ENCODE measurements at places on chromosomes 11 and 22.
A peak's percentile ranks its signal among the peaks of the same experiment; 100 is the strongest.

DNA sequence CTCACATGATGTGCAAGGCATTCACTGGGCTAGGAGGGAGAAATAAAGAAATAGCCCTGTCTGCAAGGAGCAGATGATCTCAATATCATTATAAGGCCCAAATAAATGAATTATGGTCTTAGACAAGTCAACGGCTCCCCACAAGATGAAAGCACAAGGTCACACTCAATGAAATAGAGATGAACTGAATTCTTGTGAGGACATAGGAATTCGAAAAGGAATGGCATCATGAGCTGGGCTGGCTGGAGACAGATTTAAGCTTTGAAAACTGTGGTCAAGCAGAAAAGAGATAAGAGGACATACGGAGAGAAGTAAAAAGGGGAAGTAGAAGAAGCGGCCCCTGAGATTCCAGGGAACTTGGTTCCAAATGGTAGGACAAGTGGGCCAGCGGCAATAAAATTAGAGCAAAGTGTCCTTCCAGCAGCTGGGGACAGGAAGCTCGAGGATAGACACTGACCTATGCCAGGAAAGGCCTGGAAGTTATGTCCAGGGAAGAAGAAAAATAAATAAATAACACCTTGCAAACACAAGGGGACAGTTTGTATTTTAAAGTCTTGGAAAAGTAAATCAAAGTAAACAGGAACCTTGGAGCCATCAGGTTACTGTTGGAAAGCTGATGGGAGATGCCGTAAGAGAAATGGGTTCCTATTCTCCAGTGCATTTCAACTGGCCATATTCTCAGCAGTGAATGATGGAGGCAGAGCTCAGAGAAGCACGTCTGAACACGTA is 37.8 kb downstream of the GALNT18 start:
- H3K4me3 ChIP-seq = no peak overlapping the region
- no peak for DNase-seq
- H3K36me3 ChIP-seq = no peaks in the 10 kb centered on the region
- no peaks in the 10 kb centered on the region for H3K4me1 ChIP-seq
- H3K27ac ChIP-seq = no peak overlapping the region
- no peaks in the 10 kb centered on the region for H3K27me3 ChIP-seq

DNA sequence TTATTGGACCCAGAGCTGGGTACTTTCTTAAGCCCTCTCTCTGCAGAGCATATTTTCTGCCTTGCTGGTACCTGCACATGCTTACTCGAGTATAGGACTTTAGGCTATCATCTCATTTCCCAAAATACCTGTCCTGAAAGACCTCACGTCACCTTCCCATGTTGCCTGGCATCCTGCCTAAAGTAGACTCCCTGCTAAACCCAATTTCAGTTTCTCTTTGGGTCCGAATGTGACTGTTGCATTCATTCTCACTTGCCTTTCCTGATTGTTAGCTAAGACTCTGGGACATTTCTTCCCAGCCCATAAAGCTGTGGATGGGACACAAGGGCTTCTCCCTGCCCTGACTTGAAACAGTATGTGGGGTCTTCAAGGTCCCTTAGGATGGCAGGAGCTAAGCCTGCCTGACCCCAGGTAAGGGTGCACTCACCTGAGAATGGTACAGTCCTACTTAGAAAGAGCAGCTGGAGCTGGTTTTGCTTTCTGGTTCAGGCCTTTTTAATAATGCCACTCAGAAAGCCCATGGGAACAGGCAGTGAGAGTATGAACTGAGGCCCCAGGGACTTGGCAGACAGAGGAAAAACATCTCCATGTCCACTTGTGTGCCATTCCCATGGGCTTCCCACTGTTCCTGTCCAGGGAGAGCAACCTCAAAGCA is 12.9 kb downstream of the OR51E2 start:
- peaks cover 14% of the 10 kb centered on the region for H3K4me1 ChIP-seq
- no peaks in the 10 kb centered on the region for H3K36me3 ChIP-seq
- peak overlapping the region; percentile 63 for H3K4me3 ChIP-seq
- H3K27me3 ChIP-seq = no peaks in the 10 kb centered on the region
- peak overlapping the region; percentile 77 for H3K27ac ChIP-seq
- DNase-seq = peak; percentile 83

GRCh38 chr11:113932788-113933187 is 28.2 kb downstream of the HTR3B start:
- no peak for DNase-seq
- no peaks in the 10 kb centered on the region for H3K27me3 ChIP-seq
- H3K4me3 ChIP-seq = no peak overlapping the region
- no peaks in the 10 kb centered on the region for H3K36me3 ChIP-seq

DNA sequence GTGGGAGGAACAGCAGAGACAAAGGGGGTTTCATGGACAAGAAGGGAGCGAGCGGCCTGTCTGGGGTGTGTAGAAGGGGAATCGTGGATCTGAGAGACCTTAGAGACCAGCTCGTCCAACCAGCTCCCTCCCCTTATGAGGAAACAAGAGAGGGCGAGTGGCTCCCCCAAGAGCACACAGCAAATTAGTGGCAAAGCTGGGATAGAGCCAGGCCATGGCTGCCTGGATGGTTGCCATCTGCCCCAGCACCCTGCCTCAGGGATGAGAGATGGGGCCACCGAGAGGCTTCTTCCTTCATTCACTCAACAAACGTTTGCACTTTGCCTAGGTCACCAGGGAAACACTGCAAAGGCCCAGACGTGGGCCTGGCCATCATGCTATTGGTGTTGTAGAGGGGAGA is 4.1 kb downstream of the MAPK8IP1 start:
- no peaks in the 10 kb centered on the region for H3K4me1 ChIP-seq
- H3K27me3 ChIP-seq = no peaks in the 10 kb centered on the region
- H3K4me3 ChIP-seq = no peak overlapping the region
- no peak overlapping the region for H3K27ac ChIP-seq

DNA sequence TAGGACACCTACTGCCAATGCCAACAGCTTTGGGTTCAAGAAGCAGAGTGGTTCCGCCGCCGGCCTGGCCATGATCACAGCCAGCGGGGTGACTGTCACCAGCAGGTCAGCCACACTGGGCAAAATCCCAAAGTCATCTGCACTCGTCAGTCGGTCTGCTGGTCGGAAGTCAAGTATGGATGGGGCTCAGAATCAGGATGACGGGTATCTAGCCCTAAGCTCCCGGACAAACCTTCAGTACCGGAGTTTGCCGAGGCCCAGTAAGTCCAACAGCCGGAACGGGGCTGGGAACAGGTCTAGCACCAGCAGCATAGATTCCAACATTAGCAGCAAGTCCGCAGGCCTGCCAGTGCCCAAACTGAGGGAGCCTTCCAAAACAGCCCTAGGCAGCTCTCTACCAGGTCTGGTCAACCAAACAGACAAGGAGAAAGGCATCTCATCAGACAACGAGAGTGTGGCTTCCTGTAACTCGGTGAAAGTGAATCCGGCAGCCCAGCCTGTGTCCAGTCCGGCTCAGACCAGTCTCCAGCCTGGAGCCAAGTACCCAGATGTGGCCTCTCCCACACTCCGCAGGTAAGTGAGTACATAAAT is 115.1 kb downstream of the DBX1 start:
- no peak for DNase-seq
- no peak overlapping the region for H3K4me3 ChIP-seq
- H3K27ac ChIP-seq = no peak overlapping the region
- no peaks in the 10 kb centered on the region for H3K4me1 ChIP-seq

DNA sequence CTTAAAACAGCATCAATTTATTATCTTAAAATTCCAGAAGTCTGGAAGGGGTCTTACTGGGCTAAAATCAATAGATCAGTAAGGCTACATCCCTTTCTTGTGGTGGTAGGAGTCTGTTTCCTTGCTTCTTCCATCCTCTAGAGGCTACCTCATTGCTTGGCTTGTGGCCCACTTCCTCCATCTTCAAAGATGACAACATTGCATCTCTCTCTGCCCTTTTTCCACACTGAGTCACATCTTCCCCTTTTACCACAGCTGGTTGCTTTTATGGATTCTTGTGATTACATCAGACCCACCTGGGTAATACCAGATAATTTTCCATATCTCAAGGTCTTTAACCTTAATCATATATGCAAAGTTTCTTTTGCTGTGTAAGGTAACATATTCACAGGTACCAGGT is 60.9 kb downstream of the GRIA4 start:
- no peaks in the 10 kb centered on the region for H3K4me1 ChIP-seq
- no peak for DNase-seq
- H3K4me3 ChIP-seq = no peak overlapping the region
- H3K36me3 ChIP-seq = no peaks in the 10 kb centered on the region
- no peaks in the 10 kb centered on the region for H3K27me3 ChIP-seq

DNA sequence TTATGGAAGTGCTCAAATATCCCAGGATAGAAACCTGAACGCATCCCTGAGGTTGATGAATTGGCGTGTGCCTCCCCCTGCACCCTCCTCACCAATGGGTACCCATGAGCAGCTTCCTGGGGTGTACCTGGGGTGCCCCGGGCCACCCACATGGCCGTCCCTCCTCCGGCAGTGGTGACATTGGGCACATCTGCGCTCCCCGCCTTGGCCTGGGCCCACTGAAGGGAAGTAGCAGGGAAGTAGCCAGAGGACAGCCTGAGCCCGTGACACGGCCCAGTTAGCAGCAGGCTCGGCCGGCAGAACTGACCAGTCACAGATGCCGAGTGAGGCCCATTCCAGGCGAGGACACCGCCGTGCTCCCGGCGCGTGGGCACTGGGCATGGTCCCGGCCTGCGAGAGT is 16.7 kb downstream of the MRPL23 start:
- no peak for DNase-seq
- H3K36me3 ChIP-seq = no peaks in the 10 kb centered on the region
- no peaks in the 10 kb centered on the region for H3K27me3 ChIP-seq
- no peak overlapping the region for H3K4me3 ChIP-seq
- no peaks in the 10 kb centered on the region for H3K4me1 ChIP-seq

- H3K4me1 ChIP-seq = peaks cover 17% of the 10 kb centered on the region
- peak overlapping the region; percentile 52 for H3K27ac ChIP-seq
- H3K27me3 ChIP-seq = no peaks in the 10 kb centered on the region
- no peaks in the 10 kb centered on the region for H3K36me3 ChIP-seq
- peak; percentile 62 for DNase-seq
These were observed 3.1 kb downstream of the AKIP1 start for GRCh38 chr11:8913961-8914660.

- H3K27me3 ChIP-seq = no peaks in the 10 kb centered on the region
- no peaks in the 10 kb centered on the region for H3K36me3 ChIP-seq
- H3K27ac ChIP-seq = no peak overlapping the region
- DNase-seq = no peak
- no peak overlapping the region for H3K4me3 ChIP-seq
These were observed 76.5 kb downstream of the LRRC4C start for GRCh38 chr11:41382927-41383326.

- H3K27me3 ChIP-seq = no peaks in the 10 kb centered on the region
- H3K4me3 ChIP-seq = no peak overlapping the region
- DNase-seq = no peak
- H3K27ac ChIP-seq = no peak overlapping the region
These were observed 515.1 kb downstream of the CNTN5 start for GRCh38 chr11:99535819-99536218.

- H3K27me3 ChIP-seq = no peaks in the 10 kb centered on the region
- peak within 1 kb of the TSS; percentile 67 for H3K27ac ChIP-seq
- H3K4me1 ChIP-seq = no peaks in the 10 kb centered on the region
- peak within 1 kb of the TSS; percentile 70 for H3K4me3 ChIP-seq
These were observed at the start of gene PPP2R5B for GRCh38 chr11:64923944-64924909. TSS of gene PPP2R5B (plus strand) at chr11:64924689. CDS start at chr11:64925735, 1,046 bp downstream.

DNA sequence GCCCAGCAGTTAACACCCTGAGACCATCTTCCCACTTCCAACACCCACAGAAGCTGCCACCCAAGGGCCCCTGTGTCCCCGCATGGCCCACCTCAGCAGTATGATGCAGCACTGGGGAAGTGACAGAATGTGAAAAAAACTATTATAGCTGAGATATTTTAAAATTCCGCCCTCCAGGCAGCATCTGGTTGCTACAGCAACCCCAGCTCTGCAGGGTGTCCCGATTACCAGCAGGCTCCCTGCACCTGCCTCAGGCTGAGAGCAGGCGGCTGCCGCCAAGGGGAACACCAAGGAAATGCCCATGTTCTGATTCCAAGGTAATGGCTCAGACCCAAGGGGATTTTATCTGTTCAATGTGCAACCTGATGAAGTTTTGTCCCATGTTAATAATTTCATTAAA is 10.5 kb upstream of the TMEM121B start:
- peaks cover 7% of the 10 kb centered on the region for H3K4me1 ChIP-seq

GRCh38 chr22:46798366-46799350 is 36.2 kb downstream of the TBC1D22A start:
- H3K36me3 ChIP-seq = no peaks in the 10 kb centered on the region
- peak; percentile 67 for DNase-seq
- H3K27ac ChIP-seq = no peak overlapping the region
- no peaks in the 10 kb centered on the region for H3K27me3 ChIP-seq
- no peak overlapping the region for H3K4me3 ChIP-seq

DNA sequence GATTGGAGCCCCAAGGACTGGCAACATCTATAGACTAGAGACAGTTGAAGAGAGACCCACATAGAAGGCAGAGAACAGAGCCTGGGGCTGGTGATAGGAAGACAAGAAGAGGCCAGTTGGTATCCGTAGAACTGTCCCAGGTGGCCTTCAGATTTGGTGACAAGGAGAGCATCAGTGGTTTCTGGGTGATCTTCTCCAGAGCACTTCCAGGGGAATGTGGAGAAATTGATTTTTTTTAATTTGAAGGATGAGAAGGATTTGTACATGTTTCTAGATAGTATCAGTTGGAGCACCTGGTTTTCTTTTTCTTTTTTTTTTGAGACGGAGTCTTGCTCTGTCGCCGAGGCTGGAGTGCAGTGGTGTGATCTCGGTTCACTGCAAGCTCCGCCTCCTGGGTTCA is 14.8 kb downstream of the SLC3A2 start:
- H3K27me3 ChIP-seq = peaks cover 28% of the 10 kb centered on the region
- H3K36me3 ChIP-seq = no peaks in the 10 kb centered on the region
- no peaks in the 10 kb centered on the region for H3K4me1 ChIP-seq

GRCh38 chr11:61275191-61275590 is 19.9 kb downstream of the VWCE start:
- no peak for DNase-seq
- H3K27me3 ChIP-seq = peaks cover 15% of the 10 kb centered on the region
- no peak overlapping the region for H3K4me3 ChIP-seq
- no peaks in the 10 kb centered on the region for H3K36me3 ChIP-seq

GRCh38 chr22:26205494-26205893 is 36.2 kb downstream of the SEZ6L start:
- peaks cover 57% of the 10 kb centered on the region for H3K27me3 ChIP-seq
- no peak for DNase-seq
- H3K36me3 ChIP-seq = no peaks in the 10 kb centered on the region

- no peak for DNase-seq
- no peaks in the 10 kb centered on the region for H3K4me1 ChIP-seq
- H3K27ac ChIP-seq = no peak overlapping the region
- H3K27me3 ChIP-seq = peaks cover 63% of the 10 kb centered on the region
These were observed 134.3 kb downstream of the MN1 start for GRCh38 chr22:27667121-27667843.

- peaks cover 13% of the 10 kb centered on the region for H3K27me3 ChIP-seq
- no peak for DNase-seq
- H3K27ac ChIP-seq = no peak overlapping the region
- no peak overlapping the region for H3K4me3 ChIP-seq
- peaks cover 25% of the 10 kb centered on the region for H3K4me1 ChIP-seq
These were observed 2.5 kb downstream of the USP2 start for GRCh38 chr11:119378851-119379465.

All from MM.1S (cell line).